Foreskin keratinocyte (primary cell): ENCODE measurements at places on chromosomes 6 and 20.

- no peak for DNase-seq
Observed at GRCh38 chr6:12779772-12780171, 63.2 kb downstream of the PHACTR1 start.

- DNase-seq: no peak
Observed at GRCh38 chr20:658731-659291, 5.8 kb upstream of the SRXN1 start.

- DNase-seq: no peak
Observed at GRCh38 chr6:14540276-14540675, 422.7 kb downstream of the CD83 start.

DNA sequence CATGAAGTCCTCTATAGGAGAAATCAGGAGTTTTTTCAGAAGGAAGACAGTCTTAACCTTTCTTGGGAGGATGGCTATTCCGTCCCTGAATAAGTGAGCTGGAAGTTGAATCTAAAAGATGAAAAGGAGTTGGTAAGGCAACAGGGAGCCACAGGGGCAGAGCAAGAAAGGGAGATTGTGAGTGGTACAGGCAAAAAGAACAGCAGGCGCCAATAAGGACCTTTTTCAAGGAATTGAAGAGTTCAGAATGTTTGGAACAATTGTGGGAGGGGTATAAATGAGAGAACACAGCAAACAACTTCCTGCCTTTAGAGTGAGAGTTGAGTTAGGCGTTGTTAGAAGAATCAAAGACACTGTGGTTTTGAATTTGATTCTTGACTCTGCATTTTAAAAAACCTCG, 1003.7 kb downstream of the EPHA7 start:
- DNase-seq: no peak

DNA sequence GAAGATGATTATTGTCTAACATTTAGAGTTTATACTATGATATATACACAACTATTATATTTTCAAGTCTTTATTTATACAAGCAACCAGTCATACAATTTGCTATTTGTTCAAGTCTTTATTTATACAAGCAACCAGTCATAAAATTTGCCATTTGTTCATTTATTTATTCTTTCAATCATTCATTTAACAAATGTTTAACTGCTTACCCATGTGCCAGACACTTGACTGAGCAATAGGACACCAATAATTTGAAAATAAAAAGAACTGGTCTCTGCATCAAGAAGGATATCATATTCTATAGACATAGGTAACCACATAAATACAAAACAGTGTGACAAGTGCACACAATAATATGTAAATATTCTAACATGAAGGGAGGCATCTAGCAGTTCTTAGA, 20.3 kb downstream of the GRIK2 start:
- no peak for DNase-seq

DNA sequence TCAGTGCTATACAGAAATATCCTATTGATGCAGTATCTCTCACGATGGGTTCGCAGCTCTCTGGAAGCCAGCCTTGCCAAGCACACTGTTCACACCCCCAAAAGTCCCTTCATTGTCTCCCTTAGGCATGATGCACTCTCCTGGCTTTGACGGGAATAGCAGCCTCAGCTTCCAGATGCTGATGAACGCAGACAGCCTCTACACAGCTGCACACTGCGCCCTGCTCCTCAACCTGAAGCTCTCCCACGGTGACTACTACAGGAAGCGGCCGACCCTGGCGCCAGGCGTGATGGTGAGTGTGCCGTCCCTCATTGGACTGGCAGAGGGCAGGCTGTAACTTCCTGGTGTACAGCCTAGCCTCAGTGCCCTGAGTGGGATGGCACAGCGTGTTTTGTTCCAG, 60.0 kb upstream of the PBOV1 start:
- DNase-seq: peak; percentile 55

DNA sequence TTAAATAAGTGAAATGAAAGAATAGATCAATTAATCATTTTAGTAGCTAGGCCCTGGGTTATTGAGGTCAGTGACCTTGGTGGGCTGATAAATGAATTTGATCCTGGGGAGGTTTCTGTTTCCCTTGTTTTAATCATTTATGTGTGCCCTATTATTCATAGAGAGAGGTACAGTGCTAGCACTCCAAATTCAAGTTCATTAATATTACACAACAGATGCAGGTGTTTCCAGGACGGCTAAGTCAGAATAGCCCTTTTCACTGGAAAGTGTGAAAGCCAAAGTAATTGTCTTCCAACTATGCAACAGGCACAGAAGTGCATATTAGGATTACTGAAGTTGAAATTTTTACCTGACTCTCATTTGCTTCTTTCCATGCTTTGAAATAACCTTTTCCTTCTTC, 61.7 kb upstream of the SGK1 start:
- DNase-seq: no peak

- no peak for DNase-seq
Observed at GRCh38 chr6:31877651-31878161, 1.1 kb downstream of the SLC44A4 start.

DNA sequence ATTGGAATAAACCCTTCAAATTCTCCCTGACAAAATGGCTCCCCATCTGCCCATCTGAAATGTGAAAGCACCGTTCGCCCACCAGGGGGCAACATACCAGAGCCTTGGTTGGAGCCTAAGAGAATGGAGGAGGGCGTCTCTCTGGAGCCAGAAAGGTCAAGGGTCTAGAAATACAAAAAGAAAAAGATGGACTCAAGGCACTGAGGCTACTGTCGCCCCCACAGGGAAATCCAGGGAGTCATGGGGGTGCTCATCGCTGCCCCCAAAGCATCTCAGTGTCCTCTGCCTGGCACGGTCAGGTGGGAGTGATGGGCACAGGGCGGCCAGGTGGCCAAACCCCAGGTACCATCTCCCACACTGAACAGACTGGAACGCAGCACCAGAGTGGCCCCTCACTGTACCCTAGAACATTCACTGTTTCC, 136.3 kb downstream of the ZMYND8 start:
- DNase-seq: no peak

GRCh38 chr20:54094268-54094580, 23.8 kb upstream of the BCAS1 start:
- no peak for DNase-seq

GRCh38 chr6:11386323-11386722, 151.2 kb upstream of the TMEM170B start:
- no peak for DNase-seq

DNA sequence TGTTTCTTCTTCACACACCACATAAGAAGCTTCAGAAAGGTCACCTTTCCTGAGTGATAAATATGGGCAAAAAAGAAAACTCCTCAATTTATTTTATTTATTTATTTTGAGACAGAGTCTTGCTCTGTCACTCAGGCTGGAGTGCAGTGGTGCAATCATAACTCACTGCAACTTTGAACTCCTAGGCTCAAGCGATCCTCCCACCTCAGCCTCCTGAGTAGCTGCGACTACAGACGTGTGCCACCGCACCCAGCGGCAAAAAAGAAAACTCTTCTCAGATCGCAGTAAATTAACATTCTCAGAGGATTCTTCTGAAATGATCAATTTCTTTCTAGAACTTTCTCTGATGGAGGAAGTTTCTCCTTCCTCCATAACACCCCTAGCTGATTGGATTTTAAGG, 111.2 kb downstream of the TRERF1 start:
- DNase-seq: no peak

DNA sequence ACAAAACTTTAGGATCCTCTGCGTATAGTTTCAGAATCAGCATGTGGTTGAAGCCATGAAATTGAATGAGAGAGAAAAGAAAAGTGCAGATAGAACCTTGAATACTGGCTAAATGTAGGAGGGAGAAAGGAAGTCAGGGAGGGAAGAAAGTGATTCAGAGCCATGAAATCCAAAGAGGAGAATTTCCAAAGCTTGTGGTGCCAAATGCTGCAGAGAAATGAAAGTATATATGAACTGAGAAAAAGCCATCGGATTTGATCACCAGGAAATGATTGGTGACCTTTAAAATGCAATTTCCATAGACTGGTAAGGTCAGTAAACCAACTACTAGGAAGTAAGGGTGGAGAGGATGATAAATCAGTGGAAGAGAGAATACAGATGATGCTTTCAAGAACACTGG, 142.3 kb downstream of the TFAP2A start:
- peak; percentile 30 for DNase-seq

DNA sequence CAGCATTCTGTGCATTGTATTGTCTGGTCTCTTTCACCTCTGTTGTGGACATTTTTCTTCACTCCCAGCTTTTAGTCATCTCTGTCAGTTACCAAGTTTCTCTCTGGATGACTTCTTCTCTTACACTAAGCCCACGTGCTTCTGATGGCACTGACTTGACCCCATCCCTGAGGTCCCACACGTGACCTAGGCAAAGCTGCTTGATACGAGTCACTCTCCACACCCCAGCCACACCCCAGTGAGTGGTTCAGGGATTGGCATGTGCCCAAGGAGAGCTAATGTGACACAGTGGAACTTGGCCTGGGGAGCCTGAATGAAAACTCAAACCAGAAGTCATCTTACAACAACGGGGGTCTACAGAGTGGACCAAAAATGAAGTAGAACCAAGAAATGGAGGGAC, 32.2 kb downstream of the HTR1E start:
- DNase-seq: no peak

GRCh38 chr20:35974256-35974655, 5.9 kb downstream of the CNBD2 start:
- DNase-seq: no peak

DNA sequence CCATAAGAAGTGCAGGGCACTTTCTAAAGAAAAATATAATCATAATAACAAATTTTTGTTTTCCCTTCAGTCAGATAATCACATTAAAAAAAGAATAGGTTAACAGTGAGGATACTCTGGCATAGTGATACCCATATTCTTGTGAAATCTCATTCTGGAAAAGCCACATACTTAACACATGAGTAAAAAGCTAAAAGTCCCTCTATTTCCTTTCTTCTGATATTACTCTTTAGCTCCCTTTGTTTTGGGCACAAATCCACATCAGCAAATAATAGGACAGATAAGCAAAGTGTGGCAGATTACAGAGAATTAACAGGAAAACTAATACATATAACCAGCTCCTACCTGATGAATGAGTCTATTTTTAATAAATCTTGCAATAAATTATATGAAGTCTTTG, 15.8 kb downstream of the SHPRH start:
- peak; percentile 30 for DNase-seq

DNA sequence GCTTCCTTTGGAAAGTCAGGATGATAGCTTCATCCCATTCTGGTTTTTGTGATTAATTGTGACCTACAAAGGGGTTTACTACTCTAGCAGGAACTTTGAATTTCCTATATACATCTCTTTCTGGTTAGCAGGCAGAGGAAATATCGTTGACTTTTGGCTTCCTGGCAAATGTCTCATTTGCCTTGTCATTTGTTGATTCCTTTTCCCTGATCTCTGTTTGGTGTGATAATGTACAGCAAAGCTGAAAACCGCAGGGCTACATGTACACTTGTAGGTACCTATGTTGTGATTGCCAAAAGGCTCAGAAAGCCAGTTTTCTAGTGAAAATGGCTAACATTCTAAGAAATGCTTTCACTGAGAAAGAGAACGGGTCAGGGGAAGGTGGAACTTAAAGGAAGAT, 44.3 kb downstream of the TOP1 start:
- DNase-seq: no peak

DNA sequence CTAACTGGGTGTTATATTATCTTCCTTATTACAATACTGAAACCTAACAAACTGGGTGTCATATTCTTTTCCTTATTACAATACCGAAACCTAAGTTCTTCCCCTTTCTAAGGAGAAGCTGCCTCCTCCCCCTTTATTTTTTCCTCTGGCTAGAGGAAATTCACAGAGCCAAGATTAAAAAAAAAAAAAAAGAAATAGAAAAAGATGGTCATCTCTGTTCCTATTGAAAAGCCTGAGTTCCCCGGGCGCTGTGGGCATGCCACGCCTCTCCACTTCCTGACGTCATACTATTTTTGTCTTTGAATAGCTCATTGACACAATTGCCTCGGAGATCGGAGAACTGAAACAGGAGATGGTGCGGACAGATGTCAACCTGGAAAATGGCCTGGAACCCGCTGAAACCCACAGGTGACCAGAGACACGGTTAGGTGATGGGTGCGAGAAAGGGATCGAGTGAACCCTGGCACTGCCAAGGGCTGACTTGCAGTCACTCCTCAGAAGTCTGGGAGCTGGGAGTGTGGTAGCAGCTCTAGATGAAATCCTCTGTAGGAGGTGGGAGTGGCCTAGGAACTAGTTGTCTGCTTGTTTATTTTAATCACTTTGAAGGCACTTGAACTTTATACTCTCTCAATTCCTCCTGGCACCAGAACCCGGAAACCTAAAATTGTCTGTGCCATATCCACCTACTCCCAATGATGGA, 82.2 kb upstream of the NAA20 start:
- DNase-seq: peak; percentile 70

DNA sequence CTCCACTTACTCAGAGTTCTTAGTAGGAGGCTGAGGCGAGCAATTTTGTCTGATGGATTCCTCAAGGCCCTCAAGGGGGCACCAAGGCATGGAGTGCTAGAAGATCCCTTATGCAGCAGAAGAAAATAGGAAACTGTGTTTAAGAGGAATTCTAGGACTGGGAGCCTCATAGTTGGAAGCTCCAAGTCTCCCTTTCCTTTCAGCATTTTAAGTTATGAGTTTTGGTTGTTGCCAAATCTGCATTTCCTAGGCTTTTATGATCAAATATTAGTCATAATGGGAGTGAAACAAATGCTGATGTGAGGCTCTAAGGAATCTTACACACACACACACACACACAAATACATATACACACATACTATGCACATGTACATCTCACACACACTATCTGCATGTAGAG, 714.0 kb downstream of the UTRN start:
- no peak for DNase-seq

- peak; percentile 89 for DNase-seq
Observed at GRCh38 chr20:39042279-39043150, 80.4 kb downstream of the DHX35 start.

DNA sequence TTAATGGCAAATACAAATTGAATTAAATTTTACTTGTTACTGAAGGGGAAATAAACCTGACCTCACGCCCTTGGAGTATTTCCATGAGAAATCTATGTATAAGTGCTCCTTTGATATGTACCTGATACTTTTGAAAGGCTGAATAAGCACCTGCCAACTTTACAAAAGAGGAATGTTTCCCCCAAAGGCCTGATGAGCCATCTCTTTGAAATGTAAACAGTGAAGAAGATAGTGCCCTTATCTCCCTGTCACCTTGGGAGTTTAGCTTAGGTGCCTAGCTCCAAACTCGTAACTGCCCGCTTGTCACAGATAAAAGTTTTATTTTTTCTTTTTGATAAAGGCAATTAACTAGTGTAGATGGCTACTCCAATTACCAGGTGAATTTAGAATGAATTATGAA, 1.1 kb upstream of the ZNF343 start:
- DNase-seq: no peak

GRCh38 chr6:106520711-106521401, 108.4 kb downstream of the RTN4IP1 start:
- no peak for DNase-seq

DNA sequence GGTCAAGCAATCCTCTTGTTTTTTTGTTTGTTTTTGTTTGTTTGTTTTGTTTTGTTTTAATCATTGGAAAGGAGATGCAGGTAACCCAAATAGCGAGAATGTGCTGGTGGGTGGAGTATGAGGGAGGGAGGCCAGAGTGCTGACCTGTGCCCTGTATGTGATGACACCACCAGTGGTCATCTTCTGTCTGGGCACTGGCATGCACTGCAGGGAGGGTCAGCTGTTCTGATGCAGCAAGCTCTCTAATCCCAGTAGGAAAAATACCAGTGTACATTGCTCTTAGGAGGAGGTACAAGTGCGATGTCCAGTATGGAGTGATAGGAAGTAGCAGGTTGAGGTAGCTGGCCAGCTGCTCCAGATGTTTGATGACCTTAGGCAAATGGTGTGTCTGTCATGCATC, 2.9 kb upstream of the CST1 start:
- no peak for DNase-seq

- DNase-seq: no peak
Observed at GRCh38 chr6:111837641-111838500, 35.4 kb downstream of the FYN start.
